ENCODE measurements at places on chromosomes 2 and 18.
A peak's percentile ranks its signal among the peaks of the same experiment; 100 is the strongest.

DNA sequence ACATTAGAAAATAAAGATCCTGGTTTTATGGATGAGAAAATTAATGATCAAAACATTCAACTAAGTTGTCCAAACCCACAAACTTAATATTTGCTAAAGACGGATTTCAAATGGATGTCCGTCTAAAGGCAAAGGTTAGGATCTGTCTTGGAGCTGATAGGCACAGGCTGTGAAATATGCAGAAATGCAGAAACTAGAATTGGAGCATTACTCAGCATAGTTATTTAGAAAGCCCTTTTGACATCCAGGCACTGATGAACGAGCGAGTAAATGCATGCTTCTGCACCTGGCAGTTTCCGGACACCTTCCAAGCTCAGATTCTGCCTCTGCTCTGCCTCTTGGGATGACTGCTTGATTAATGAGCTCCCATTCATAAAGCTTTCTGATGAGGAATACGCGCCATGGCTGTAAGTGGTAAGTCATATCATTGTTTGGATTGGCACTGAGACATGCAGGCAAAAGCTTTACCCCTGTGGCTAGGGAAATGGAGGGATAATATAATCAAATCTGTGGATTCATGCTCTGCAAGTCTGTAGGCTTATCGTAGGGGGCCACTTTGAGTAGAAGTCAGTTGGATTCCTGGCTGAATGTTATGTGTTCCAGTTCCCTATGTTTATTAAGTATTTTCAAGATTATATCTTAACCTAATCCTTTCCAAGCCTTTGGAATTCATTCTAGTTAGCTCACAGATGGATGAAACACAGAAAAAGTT lies 2176.3 kb upstream of the CELF4 start:
- DNase-seq: no peak

DNA sequence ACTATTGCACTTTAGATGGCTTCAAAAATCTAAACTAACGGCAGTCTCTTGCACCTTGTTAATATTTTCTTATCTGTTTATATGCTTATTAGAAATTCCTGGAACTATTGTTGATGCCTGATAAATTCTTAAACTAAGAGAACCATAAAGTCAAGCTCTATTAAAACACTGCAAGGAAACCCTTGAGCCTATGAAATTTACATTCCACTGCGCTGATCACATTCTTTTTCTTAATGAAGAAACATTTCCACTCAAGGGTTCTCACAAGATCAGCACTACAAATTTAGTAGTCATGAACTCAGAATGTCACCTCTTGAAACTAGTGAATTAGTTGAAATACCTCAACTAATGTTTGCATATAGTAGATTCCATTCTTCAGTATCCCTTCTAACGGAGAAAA lies 331.8 kb upstream of the SLC8A1 start:
- DNase-seq: no peak

GRCh38 chr2:128639120-128639477 lies 320.4 kb upstream of the HS6ST1 start:
- no peak for DNase-seq

GRCh38 chr2:171330155-171330956 lies 103.4 kb downstream of the METTL8 start:
- no peak for DNase-seq

- DNase-seq: peak; percentile 42
Observed at GRCh38 chr2:46351750-46352138, 54.5 kb downstream of the EPAS1 start.

DNA sequence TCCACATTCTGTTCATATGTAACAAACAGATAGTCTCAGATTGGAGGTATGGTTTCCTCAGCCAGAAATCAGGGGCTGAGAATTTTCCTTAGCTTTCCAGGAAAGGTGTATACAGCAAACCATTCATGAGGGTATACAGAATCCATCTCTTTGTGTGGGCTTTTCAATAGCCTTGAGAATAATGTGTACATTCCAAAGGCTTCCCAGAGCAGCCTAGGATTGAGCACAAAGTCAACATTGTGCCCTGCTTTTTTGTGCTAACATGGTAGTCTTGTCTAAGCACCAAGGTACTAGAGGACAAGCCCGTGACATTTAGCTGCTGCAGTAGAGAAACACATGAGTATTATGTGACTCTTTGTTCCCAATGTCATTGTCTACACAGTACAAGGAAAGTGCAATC lies 322.1 kb upstream of the TANK start:
- DNase-seq: no peak

DNA sequence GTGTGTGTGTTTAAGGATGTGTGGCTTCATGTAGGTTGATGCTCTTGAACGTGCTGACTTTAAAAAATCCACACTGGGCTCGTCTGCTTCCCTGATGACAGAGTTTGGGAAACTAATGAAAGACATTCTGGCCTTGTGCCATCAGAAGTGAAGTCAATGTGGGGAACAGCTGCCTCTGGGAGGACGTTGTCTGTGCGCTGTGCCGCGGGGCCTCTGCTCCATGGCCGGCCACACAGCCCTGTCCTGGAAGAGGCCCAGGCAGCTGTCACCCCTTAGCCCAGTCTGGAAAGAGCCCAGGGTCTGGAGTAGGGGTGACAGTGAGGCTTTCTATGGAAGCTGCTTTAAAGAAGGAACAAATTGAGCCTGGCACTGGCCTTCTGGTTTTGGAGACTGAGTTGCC lies 155.8 kb downstream of the SH3RF3 start:
- DNase-seq: no peak

GRCh38 chr18:8426401-8426800 lies 182.8 kb upstream of the RAB12 start:
- no peak for DNase-seq

GRCh38 chr2:106701203-106702022 lies 184.6 kb downstream of the ST6GAL2 start:
- DNase-seq: no peak

DNA sequence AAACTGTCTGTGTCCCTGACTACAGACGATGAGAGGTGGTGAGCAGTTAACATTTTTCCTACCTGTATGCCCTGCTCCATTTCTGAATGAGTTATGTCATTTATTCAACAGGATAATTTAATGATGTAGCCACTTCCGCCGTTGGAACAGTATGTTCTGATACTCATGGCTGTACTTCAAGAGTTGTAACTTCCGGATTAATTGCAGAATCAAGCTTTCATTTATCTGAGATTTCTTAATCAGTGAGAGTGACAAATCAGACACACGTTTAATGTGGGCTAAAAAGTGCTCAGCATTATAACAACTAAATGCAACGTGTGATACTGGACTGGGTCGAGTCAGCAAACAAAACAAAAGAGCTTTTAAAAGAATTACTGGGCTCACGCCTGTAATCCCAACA lies 107.7 kb downstream of the KCTD1 start:
- DNase-seq: no peak

- no peak for DNase-seq
Observed at GRCh38 chr18:22703883-22704585, 229.1 kb upstream of the RBBP8 start.

DNA sequence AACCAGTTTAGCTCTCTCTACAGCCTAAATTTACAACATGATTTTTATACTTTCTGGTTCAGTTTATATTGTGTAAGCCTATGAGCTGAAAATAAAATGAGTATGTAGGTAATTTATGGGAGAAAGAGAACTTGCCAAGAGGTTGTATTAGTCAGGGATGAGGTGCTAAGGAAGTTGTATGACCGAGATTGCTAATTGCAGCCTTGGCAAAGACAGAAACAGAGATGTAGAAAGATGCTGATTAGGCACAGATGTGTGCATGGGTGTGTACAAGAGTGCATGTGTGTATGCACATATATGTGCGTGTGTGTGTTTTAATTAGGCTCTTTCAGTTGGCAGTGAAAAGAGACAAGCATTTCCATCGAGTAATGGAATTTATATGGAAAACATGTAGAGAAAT lies 213.9 kb downstream of the FBXO15 start:
- no peak for DNase-seq

- DNase-seq: no peak
Observed at GRCh38 chr18:57294547-57294946, 57.8 kb upstream of the ST8SIA3 start.

- peak; percentile 27 for DNase-seq
Observed at GRCh38 chr2:106085181-106085940, 108.7 kb downstream of the UXS1 start.

DNA sequence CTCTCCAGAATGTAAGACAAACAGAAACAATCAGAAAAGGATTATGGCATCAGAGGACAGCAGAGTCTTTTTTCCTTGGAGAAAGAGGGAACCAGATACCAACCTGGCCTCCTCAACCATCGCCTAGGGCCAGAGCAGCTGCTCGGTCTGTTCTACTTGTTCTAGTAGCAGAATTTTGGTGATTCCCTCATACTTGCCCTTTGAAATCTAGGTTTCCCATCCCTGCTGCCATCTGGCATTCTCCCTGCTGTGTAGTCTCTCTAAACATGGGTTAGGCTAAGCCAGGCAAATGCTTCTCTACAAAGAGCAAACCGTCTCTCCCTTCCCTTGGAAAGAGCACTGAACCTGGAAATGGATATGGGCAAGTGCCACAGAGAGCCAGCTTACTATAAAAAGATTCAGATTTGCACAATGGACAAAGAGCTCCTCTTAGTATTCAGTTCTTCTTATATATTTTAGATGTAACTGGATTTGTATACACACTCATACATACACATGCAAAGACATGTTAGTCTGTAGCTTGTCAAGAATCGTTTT lies 208.6 kb upstream of the ST6GAL2 start:
- DNase-seq: no peak

GRCh38 chr2:34979148-34979547 lies 1376.4 kb upstream of the CRIM1 start:
- no peak for DNase-seq

- no peak for DNase-seq
Observed at GRCh38 chr2:7904319-7904718, 777.5 kb upstream of the ID2 start.

DNA sequence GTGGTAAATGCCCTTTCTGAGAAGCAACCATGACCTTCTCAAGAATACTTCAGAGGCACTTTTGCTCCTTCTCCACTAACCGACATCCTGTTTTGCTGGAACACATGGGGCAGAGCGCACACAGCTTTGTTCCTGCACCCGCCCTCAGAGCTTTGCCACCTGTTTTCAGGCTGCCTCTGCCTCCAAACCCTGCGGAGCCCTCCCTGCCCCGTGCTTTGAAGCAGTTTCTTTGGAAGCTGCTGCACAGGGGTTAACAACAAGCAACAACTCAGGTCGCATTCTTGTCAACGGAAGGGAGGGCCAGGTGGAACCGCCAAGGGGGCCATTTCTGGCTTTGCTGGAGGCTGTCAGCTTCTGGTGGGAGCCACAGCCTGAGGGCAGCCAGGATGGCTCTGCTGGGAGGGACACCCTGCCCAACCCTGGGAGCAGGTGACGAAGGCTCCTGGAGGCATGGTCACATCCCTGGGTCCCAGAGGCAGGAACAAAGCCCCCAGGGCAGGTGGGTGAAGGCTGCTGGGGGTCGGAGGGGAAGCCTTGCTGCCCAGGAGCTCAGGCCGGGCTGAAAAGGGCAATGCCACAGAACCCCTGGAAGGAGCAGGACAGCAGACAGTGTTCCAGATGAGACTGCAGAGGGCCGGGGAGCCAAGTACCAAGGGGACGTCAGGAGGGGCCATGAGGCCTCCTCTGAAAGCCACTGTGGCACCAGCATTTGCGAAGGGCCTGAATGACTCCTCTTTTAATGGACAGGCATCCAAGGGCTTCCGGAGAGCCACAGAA lies 46.8 kb downstream of the MRPS5 start:
- peak; percentile 37 for DNase-seq

DNA sequence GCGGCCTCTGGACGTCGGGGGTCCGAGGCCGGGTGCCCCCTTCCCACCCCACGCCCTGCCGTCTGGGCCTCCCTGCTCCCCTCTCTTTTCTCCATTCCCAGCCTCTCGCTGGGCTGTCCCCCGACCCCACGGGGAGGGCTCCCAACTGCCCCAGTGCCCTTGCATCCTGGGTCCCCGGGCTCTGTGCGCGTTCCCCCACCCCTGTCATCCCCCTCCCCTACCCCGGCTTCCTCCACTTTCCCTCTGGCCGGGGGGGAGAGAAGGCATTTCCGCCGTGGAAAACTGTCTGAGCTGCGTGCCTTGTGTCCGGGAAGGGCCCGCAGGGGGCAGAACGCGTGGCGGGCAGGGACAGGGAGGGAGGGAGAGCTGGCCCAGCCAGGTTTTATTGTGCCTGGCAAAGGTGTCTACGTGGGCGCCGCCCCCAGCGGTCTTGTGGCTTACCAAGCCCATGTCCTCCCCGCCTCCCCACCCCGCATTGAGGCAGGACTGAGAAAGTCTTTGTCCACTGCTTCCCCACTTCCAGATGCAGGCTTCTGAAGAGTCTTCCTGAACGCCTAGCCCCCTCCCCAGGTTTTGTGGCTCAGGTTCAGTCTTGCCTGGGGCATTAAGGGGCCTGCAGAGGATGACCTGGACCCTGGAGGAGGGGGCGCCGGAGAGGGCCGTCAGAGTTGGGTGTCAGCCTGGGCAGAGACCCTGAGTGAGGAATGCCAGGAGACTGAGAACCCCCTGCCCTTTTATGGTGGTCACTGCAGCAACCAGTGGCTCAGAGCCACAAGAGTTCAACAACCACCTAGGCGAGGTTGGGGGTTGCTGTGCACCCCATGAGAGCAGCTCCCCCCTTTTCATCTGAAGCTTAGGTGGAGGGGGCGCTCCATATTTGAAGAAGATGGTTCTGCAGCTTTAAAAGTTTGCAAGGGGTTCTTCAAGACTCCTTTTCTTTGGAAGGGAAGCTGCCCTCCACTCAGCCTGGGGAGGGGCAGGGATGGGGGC lies 1.3 kb downstream of the ITM2C start:
- no peak for DNase-seq
